ENCODE measurements at places on chromosomes 7 and 10.

DNA sequence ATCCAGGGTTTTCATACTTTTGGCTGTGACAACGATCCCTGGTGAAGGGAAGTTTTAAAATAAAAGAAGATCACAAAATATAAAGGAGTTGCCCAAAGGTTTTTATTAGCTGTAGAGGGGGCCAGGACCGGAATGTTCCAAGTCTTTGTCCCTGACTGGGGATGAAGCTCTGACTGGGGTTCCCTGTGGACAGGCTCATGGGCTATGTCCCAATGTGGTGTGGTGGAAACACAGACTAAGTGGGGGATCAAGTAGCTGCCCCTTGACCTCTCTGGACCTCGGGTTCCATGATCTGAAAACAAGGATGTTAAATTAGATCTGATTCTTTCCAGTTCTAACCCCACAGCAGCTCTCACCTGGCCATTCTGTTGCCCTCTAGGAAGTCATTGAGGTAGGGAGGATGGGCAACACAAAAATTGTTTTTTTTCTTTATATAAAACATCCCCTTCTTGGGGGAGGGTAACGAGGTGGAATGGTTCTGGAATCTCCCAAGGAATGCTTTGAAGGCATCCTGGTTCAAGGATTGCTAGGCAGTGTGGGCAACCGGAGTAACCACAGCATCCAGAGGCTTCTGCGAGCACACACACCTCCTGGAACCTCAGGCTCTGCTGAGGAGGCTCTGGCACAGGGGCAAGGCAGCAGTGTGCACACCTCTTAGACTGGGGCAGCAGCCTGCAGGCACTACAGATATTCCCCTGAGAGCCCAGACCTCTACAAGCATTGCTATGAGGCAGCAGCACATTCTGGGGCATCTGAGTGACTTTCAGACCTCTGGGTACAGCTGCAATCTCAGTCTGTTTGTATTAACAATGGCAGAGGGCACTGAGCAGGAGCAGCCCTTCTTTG is 21.4 kb upstream of the CRYGN start:
- no peak for DNase-seq

GRCh38 chr7:101688183-101688831 is 59.2 kb upstream of the MYL10 start:
- DNase-seq: peak; percentile 46

- peak; percentile 48 for DNase-seq
These were observed 6.3 kb downstream of the ZNF503 start for GRCh38 chr10:75395066-75395931.

DNA sequence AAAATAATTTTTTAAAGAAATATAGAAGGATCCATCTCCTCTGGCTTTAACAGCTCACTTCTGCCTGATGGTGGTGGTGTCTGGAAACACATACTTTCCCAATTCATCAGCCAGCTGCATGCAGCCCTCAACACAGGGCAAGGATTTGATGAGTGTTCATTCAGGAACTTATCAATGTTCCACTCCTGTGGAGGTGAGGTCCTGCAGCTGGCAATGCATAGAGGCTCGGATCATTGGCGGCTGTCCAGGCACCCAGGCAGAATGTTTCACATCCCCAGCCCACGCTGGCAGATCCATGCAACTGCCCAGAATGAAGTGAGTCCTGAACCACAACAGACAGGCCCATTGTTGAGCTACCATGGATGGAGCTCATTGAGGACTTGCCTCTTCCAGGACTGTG is 55.2 kb upstream of the KCNMA1 start:
- peak; percentile 68 for DNase-seq

DNA sequence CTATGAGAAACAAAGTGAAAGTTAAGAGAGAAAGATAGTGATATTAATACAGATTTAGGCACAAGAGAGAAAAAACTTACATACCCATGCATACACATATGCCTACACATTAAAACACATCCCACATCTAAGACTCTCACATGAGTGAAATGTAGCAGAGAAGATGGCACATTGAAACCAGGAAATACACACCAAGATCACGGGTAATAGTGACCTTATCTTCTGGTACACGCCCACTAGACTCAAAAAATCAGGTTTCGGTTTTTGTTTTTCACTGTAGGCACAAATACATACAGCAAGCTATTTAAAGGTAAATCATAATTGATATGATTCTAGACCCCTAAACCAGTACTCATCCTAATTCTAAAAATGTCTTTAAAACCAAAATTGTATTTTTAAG is 225.2 kb upstream of the TAC1 start:
- DNase-seq: no peak

- no peak for DNase-seq
These were observed 21.0 kb downstream of the ELFN1 start for GRCh38 chr7:1691096-1691495.

GRCh38 chr7:2760098-2760889 is 72.3 kb downstream of the AMZ1 start:
- DNase-seq: peak; percentile 54

DNA sequence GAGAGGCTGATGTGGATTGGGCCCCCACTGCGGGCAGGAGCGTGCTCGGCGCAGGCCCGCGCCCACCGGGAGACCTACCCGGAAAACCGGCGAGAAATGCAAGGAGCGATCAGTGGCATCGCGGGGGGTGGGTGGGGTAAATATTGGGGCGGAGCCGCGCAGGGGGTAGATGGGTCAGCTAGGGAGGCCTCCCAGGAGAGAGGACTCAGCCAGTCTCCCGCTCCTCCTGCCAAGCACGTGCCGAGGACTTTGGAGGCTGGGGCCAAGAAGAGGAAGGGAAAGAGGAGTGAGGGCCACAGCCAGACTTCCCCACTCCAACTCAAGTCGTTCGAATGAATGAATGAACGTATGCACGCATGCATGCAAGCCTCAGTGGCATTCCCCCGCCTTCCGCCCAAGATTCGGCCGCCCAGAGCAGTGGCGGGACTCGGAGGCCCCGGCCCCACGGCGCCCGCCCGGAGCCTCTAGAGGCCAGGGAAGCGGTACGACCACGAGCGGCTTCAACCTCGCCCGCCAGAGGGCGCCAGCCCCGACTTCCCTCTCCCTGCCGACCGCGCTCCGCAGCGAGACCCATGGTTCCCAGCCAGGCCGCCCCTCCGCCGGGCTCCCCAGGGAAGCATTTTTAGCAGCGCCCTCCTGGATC is 3.6 kb downstream of the NPM3 start:
- peak; percentile 46 for DNase-seq

- DNase-seq: peak; percentile 80
These were observed 51.3 kb upstream of the TCF7L2 start for GRCh38 chr10:112898540-112899390.

DNA sequence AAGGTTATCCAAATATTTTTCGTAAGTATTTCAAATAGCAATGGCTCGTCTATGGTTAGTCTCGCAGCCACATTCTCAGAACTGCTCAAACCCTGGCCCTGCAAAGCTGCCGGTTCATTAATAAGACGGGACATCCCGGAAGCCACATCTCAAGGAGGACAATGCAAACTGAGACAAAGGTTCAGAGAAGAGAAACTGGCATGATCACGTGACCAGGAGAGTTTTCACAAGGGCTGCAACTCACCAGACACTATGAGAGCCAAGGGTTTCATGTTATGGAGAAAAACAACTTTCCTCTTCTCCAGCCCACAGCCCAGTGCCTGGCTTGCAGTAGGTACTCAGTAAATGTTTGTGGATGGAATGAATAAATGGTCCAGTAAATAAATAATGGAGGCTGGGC is 5.0 kb upstream of the HSPA12A start:
- DNase-seq: no peak

- DNase-seq: no peak
These were observed 56.3 kb upstream of the ABCB5 start for GRCh38 chr7:20558963-20559716.

GRCh38 chr7:44375926-44376342 is 50.5 kb upstream of the CAMK2B start:
- no peak for DNase-seq

GRCh38 chr7:30091491-30091912 is 43.3 kb upstream of the MTURN start:
- DNase-seq: peak; percentile 84

DNA sequence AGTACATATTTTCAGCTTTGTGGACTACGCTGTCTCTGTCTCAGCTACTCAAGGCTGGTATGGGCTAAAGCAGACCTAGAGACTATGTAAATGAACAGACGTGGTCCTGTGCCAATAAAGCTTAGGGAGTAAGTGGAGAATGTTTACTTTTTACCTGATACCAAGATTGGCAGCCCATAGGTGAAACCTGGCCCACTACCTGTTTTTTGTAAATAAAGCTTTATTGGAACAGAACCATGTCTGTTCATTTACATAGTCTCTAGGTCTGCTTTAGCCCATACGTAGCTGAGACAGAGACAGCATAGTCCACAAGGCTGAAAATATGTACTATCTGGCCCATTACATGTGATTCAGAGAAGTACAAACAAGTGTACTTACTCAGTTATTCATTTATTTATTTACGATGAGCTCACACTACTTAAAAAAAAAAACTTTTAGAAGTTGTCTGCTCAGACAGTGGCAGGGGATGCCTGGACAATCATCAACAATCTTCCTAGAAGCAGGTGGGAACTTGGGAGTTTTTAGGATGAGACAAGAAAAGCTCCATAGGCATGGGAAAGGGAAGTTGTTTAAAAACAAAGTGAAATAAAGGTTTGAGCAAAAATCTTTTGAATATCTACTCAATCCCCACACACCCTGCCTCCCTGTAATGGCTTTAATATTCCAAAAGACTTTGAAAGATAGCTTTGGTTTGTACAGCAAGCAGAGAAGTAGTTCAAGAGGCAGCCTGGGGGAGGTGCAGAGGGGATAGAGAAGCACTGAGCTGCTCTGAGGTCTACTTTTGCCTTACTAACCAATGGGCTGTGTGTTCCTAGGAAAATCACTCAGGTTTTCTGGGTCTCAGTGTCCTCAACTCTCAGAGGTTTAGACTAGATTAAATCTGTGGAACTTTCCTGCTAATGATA is 114.4 kb upstream of the AFAP1L2 start:
- peak; percentile 52 for DNase-seq

DNA sequence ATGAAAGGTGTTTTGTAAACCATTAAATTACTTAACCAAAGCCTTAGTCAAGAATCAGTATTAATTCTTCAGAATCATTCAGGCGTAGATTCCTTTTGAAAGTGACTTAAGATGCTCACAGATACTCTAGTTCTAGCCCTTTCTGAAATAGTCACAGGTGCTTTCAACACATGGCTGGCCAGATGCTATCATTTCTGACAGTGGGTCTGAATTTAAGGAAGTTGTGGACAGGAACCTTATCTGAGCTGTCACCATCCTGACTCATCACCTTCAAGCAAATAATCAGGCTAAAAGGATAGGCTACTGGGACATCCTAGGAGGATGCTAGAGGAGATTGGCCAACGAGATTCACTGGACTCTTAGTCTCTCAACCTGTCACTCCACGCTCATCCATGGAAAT is 501.5 kb downstream of the LRMDA start:
- no peak for DNase-seq

- no peak for DNase-seq
These were observed 177.3 kb downstream of the KMT2E start for GRCh38 chr7:105191331-105191730.

GRCh38 chr10:113060201-113061053 is 110.4 kb downstream of the TCF7L2 start:
- no peak for DNase-seq

GRCh38 chr7:82049442-82049841 is 279.6 kb upstream of the HGF start:
- DNase-seq: peak; percentile 20

DNA sequence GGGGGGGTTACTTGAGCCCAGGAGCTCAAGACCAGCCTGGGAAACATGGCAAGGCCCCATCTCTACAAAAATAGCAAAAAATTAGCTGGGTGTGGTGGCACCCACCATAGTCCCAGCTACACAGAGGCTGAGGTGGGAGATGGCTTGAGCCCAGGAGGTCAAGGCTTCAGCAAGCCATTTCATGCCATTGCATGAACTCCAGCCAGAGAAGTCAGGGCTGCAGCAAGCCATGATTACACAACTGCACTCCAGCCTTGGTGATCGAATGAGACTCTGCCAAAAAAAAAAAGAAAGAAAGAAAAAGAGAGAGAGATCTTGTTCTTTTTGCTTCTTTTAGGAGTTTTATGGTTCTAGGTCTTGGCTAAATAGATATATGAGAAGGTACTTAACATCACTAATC is 200.2 kb upstream of the PHYHIPL start:
- DNase-seq: no peak

- peak; percentile 69 for DNase-seq
These were observed 2.0 kb downstream of the ZMIZ1 start for GRCh38 chr10:79070606-79071395.

DNA sequence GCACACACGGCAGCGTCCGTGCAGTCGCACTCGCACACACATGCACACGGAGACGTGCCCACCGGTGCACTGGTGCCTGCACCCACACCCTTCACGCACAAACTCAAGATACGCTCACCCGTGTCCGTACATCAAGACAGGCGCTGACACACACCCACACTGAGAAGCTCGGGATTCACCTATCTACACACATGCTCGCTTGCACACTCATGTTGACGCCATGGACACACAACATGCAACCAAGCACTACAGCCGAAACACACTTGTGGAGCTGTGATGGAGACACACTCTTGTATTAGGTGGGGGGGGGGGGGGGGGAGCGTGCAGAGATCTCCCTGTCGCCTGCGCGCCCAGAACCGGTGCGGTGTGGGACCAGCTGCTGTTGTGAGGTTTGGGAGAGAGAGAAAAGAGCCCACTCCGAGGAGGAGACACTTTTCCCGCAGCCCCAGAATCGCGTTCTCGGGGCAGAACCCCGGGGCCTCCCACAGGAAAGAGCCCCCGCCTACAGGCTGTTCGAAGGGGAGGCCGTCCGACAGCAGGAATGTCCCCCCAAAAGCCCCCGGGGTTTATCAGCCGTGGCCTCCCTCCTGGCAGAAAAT is 605 bp upstream of the NFKB2 start:
- DNase-seq: peak; percentile 55

- DNase-seq: no peak
These were observed 38.1 kb upstream of the PIK3AP1 start for GRCh38 chr10:96758423-96758822.

GRCh38 chr7:108771853-108772252 is 202.2 kb downstream of the DNAJB9 start:
- DNase-seq: no peak

GRCh38 chr7:44142028-44142427 is 896 bp upstream of the MYL7 start:
- DNase-seq: no peak

DNA sequence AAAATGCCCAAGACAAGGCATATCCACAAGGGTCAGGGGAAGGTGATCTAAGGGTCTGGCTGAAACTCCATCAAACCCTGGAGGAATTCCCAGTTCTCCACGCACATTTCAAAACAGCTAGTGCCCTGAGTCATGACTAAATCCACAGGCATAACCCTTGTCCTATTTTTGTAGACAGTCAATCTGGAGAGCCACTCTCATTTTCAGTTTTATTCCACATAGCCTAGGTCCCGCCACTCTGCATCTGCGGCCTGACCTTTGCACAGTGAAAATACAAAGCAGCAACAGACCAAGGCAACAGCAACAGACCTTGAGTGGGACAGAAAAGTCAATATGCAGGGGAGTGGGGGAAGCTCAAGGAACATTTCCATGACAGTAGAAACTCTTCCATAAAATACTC is 201.4 kb upstream of the NPVF start:
- DNase-seq: no peak

All from IMR-90 (cell line).